Skin of body (tissue), 3 donors: ENCODE measurements at places on chromosomes 7 and 10.

DNA sequence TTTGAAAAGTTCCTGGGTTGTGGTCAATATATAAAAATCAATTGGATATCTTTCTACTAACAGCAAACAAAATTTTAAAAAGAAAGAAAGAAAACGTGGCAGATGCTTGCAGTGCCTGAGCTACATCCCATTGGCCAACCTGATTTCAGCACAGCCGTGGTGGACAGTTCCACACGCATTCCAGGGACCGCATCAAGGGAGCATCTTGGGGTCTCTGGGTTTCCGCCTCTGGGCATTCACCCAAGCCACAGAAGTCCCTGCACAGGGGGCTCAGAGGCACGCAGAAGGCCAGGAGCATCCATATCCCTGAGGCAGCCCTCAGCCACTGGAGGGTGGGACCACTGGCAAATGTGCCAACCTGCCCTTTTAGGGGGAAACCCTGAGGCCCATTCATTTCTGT, 254.5 kb upstream of the RNF32 start:
- DNase-seq, result no peak

DNA sequence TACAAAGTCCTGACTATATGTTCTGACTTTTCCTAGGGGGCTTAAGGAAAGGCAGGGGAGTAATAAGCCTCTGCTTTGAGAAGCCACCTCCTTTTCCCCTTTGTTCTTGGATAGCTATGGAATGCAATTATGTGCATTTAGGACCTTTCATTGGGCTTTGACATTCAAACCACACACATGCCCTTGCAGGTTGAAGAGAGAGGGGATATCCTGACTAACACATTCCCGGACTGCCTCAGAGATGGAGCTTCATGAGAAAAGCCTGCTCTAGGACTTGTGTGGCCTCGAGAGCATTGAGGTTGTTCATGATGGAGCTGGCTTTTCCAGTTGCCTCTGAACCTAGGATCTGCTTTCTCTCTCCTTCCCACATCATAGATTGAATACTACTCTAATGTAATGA, 694.5 kb downstream of the LRMDA start:
- DNase-seq, result no peak

DNA sequence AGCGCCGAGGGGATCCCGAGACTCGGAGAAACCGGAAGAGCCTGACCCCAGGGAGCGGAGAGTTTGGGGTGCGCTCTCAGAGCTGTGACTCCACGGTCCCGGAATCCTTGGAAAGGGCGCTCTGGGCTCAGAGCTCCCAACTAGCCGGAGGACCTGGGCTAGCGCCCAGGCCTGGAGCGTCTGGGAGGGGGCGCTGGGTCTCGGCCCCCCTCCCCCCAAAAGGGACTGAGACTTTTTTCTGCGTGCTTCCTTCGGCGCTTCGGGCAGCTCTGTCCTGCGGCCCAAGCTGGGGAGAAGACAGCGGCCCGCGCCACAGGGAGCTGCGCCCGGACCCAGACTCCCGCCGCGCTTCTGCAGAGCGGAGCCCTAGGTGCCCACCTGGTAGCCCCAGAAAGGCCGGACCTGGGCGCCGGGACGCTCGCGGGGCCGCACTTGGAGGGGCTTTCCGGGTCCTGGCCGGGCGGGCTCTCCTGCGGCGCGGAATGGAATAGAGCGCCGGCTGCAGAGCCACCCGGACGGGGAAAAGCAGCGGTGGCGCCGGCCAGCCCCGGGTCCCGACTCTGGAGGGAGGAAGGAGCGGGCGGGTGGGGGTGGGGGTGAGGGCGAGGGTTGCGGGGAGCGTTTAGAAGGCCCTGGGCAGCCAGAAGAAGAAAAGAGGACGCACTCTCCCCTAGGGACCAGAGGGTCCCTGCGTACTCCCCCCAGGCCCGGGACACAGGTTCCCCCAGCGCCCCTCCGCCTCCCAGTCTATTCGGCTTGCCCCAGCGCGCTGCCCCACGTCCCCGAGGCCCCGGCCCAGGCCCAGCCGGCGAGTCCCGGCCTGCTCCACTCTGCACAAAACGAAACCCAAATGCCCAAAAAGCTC, 4.7 kb downstream of the ZNF503 start:
- DNase-seq, result no peak

DNA sequence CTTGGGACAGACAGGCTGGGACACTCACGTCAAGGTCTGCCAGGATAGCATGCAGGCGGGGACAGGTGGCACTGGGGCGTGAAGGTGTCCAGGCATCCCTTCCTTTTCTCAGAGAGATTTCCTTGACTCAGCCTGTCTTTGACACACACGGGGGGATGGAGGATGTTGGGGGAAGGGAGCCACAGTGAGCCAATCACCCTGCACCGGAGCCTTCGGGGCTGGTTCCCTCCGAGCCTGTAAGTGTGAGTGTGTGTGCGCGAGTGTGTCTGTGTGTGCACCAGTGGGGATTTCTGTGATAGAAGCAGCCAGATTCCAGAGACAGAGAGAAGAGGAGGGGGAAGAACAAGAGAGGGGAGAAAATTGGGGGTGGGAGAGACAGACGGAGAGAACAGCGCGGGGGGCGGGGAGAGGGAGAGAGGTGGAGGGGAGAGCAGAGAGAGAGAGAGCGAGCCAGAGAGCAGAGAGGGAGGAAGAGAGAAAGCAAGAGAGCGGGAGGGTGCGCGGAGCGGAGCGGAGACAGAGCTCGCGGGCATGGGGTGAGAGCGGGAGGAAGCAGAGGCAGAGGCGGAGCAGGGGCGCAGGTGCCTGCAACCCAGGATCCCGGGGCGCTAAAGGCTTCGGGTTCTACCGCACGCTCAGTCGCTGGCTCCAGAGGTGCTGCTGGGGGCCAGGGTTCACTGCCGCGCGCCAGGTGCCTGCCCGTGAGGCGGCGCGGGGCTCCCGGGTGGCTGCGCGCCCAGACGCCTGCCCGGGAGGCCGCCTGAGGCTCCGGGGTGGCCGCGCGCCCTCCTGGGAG, 466 bp upstream of the GPR26 start:
- no peak for DNase-seq

GRCh38 chr7:2876031-2876731, 32.1 kb upstream of the GNA12 start:
- DNase-seq, result no peak

GRCh38 chr7:70640266-70640833, 491.6 kb upstream of the GALNT17 start:
- DNase-seq, result no peak

DNA sequence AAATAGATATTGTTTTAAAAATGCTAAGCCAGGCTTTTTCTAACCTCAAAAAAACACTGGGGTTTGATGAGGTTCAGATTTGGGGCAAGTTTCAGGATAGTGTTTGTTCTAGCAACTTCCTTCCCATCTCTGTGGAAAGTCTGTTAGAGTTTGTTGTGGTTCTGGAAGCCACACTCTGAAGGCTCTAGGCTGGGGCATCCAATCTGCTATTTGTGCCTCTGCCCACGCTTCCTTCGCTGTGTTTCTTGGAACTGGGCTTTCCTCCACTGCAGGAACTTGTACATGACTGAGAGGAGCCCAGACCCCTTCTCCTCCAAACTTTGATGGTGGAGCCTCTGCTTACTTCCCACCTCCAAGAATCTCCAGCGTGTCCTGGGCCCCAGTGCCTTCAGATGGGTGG, 108.5 kb upstream of the SLC25A13 start:
- no peak for DNase-seq

GRCh38 chr7:6618621-6619020, 3.2 kb downstream of the ZNF853 start:
- DNase-seq, result no peak

- DNase-seq, result no peak
Measured at GRCh38 chr7:29199776-29200175, 5.2 kb downstream of the CHN2 start.

GRCh38 chr7:26357799-26358151, 66.1 kb downstream of the SNX10 start:
- no peak for DNase-seq

DNA sequence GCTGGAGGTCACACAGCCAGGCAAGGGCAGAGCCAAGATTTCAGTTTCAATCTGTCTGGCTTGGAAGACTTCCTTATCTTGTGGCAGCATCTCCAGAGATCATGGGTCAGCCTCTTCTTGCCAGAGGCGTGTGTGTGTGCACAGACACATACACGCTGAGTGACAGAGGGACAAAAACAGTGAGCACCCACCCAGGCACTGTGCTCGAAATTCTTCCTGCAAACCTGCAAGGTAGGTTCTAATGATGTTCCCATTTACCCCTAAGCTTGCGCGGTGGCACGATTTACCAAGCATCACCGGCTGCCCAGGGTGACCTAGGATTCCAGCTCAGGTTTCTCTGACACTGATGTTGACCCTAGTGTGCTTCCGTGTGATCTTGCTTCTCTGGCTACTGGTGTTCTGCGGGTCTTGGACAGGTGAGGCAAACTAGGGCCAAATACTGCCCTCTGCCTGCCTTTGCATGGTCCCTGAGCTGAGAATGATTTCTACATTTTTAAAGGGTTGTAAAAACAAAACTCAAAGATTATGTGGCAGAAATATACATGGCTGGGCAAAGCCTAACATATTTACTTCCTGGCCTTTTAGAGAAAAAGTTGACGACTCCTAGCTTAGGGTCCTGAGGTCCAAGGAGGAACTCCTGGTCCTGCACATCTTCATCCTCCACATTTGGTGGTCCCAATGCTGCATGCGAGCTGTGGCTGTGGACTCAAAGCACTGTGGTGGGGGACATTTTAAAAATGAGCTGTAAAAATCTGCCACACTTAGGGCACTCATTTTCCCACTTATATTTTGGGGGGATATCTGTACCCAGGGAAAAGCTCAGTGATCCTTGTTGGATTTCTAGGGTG, 268.5 kb downstream of the RPS24 start:
- DNase-seq, result no peak

- DNase-seq, result no peak
Measured at GRCh38 chr10:100697070-100697469, 48.3 kb upstream of the PAX2 start.

DNA sequence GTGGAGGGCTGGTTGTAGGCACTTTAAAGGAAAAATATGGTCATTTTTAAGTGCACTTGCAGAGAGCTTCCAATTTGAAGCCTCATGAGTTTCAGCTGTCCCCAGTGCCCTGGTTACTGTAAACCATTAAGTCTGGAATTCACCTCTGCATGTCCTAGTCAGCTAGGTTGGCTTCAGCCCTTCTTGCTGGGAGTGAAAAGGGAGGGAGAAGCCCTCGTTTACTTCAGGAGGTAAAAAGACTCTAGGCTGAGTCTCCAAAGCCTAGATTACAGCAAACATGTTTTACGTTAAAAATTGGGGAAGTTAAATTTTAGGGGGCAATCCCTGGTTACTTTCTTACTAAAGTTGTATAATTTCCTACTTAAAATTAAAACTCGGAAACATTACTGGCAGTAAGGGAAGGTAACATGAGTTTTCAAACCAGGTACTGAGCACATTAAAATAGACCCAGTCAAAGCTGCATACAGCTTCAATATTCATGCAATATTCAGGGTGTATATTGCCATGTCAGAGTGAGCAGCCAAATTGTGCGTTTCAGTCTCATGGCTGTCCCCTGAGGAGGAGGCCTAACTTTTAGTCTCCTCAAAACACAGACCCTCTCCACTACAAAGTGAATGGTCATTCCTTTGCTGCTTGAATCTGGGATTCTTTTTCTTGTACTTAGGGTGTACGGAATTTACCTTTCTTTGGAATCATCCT, 156.7 kb downstream of the PRKG1 start:
- DNase-seq, result no peak

DNA sequence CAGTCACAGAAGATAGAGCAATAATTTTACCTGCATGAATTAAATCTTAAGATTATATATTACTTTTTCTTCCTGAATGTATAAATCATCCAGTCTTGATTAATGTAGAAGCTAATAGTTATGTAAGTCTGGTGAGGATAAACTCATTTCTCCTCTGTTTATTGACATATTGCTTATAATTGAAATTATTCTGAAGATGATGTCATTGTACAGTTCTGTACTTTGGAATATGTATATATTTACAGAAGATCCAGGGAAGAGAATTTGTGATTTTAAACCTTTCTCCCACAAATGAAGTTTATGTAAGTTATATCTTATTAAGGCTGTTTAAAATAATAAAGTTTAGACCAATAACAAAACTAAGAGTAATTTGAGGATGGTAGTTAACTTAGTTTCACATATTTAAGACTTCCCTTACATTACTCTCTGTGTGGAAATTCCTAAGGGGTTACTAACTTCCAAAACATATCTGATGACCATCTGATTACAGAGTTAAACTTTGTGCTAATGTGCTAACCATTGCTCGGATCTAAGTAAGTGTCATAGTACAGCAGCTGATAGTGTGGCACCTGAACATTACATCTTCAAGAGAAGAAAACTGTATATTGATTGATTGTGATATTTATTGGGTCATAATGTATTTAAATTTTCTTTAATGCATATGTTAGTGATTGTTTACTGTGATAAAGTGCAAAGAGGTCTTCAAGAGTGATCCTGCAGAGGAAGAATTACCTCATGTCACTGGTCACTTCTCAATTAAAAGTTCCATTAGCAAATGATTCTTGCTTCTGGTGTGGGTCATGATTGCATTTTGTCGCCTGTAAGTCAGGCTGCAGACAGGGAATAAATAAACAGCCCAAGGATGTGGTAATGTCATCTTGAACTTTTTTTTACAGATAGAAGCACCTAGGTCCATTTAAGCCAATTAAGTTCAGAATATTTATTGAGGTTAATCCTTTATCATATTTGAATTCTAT, 96.9 kb downstream of the UBE3C start:
- DNase-seq, result no peak

- no peak for DNase-seq
Measured at GRCh38 chr7:148044173-148044572, 546.4 kb upstream of the C7orf33 start.

GRCh38 chr10:48582970-48583369, 21.9 kb downstream of the ARHGAP22 start:
- no peak for DNase-seq

- no peak for DNase-seq
Measured at GRCh38 chr7:7820409-7820808, 102.0 kb upstream of the RPA3 start.

- DNase-seq, result no peak
Measured at GRCh38 chr7:30596721-30597120, 2.0 kb downstream of the GARS1 start.

GRCh38 chr10:21797533-21797932, 206.0 kb downstream of the DNAJC1 start:
- no peak for DNase-seq

DNA sequence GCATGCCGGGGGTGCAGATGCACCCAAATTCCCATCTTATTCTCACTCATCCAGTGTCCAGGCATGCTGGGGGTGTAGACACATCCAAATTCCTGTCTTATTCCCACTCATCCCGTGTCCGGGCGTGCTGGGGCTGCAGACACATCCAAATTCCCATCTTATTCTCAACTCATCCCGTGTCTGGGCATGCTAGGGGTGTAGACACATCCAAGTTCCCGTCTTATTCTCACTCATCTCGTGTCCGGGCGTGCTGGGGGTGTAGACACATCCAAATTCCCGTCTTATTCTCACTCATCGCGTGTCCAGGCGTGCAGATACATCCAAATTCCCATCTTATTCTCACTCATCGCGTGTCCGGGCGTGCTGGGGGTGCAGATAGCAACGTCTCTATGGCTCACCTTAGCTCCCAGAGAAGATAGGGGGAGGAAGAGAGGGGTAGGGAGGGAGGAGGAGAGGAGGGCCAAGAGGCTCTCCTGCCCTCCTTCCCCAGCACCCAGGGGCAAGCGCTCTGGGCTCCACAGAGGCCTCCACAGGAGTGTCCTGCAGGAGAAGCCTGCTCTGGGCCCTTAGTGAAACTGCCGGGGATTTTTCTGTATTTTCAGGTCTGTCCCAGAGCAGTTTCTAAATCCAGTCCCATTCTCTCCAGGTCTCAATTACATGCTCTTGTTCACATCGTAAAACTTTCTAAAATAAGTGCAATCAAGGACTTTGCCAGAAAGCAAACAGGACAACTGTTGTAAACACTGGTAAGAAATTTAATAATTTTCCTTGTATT, 210.8 kb downstream of the DIP2C start:
- DNase-seq, result no peak

GRCh38 chr10:47077941-47078340, 166.7 kb downstream of the PTPN20 start:
- no peak for DNase-seq

GRCh38 chr7:52586704-52587103, 448.7 kb upstream of the POM121L12 start:
- no peak for DNase-seq
